H1 (cell line): ENCODE measurements at places on chromosomes 6 and 20.

DNA sequence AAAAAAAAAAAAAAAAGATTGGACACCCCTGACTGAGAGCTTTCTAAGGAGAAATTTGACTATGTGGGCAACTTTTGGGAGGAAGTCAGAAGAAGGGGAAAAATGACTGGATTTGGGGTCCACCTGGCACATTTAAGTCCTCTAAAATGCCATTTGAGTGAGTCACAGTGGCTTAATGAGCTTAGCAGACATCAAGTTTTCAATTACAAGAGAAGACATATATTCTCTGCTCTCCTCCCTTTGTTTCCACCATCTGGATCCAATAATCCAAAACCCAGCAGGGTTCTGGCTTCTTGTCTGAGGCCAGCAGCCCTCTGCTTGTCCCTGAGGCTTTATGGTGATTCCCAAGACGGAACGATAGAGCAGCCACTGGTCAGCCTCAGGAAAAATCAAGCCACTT, 6.9 kb downstream of the PI3 start:
- DNase-seq, result no peak

DNA sequence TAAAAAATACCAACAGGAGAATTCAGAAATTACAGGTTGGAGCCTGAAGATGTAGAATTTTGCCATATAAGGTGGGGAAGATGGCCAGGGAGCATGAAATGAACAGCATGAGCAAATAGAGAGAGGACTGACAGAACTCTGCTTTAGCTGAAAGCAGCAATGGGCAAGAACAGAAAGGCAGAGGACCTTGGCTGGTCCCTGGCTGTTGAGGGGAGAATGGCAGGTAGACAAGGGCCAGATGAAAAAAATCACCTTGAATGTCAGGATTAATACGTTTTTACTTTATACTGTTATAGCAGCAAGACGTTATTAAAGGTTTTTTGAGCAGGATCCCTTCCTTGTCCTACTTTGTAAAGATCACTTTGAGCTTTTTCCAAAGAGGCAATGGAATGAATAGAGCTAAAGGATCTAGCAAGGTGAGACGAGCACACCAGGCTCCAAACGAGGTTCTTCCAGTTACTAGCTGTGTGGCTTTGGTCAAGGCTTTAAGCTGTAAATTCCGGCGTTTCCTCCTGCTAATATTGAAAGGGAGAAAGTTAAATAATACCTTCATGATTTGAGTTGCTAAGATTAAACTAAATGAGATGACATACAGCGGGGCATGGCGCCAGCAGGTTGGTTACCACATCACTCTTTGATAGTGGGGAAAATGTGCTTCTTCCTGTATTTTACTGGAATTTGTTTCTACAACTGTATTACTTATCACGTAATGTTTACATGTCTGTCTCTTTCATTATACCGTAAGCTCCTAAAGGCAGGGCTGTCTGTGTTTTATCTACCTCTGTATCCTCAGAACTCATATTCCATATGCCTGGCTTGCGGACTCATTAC, 776 bp downstream of the PPIL1 start:
- DNase-seq, result no peak

GRCh38 chr20:25277941-25278521, 30.1 kb downstream of the PYGB start:
- DNase-seq, result no peak

DNA sequence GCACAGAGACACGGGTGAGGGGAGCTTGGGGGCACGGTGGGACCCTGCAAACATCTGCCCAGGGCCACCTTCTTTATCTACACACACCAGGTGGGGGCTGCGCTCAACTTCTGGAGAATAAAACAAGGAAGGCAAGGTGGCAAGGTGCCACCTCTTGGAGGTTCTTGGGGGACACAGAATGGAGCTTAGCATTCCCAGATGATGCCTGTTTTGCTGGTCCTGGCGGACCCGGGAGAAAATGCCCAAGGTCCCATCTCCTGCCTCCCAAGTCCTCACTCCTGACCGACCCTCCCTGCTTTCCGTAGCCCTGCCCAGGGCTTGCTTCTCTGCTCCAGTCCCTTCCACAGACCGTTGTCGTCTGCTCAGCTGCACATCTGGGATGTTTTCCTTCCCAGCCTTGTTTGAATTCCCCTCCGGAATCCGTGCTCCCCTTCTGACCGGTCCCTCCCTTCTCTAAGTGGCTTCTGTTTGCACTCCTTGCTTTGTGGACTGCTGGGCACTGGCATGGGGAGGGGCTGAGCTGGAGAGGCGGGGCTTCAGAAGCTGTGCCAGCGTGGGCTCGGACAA, 13.1 kb downstream of the ITPR3 start:
- DNase-seq, result no peak

GRCh38 chr6:5747379-5747778, 259.3 kb downstream of the NRN1 start:
- DNase-seq, result no peak

DNA sequence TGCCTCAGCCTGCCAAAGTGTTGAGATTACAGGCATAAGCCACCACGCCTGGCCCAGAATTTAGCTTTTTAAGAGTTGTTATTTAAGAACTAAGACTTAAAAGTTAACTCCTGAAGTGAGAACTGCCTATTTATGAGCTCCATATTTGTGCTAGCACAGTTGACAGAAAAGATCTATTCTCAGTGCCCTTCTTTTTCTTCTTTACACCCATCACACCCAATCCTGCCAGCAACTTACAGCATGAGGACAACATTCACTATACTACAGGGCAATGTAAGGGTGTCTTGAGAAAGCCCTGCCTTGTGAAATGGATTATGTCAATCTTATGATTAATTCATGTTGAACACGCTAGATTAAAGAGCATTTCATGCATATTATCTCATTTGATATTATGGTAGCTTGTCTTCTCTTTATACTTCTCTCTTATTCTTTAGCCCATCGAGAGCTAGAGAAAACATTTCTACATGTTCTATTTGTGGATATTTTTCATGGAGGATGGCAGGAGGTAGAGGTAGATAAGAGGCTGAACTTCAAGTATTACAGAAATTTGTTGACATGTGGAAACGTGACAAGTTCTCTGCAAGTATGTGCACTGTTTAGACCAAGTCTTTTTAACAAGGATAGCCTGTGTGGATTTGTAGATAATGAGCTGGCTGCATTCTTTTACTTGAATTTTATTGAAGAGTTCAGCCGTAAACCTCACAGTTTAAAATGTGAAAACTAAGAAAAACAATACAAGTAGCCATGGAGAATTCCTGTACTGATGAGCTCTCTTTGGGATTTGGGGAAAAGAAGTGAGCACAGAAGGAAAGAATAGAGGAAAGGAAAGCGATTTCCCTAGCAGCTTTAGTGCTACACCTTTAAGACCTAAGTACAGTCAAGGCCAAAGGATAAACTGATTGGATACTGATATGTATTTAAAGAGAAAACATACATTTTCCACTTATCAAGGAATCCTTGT, 212.2 kb downstream of the ARHGAP18 start:
- no peak for DNase-seq

DNA sequence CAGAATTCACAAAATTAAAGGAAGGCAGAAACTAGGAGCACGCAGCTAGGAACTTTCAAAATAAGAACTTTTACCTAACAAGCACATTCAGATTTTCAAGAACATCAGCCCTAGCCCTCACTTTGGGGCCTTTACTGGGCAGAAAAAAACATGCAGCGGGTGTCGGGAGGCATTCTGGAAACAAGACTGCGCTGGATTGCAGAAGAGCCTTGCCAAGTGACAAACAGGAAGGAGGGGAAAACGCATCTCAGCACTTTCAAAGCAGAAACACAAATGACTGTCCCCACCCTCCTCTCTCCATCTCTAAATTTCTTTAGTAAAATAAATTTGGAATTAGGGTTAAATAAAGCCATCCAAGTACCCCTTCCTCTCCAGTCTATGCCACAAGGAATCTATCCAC, 74.6 kb upstream of the RREB1 start:
- DNase-seq, result no peak

GRCh38 chr6:29661071-29661470, 4.2 kb downstream of the MOG start:
- no peak for DNase-seq

- no peak for DNase-seq
These were observed 21.3 kb downstream of the PDE10A start for GRCh38 chr6:165641672-165642156.

DNA sequence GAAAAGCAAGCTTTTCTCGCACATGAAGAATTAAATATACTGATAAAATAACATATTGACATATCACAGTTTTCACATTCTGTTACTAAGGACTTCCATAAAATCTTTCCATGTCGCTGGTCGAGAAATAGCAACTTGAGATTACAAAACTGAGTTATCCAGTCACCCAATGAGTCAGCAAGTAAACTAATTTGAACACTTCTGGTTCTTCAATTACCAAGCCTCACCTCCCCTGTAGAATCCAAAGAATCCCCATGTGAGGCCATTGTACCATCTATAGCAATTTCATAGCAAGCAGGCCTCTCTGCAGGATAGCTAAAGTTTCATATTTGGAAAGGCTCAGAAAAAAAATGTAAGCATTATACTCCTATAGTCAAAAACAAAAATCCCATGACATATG, 87.3 kb downstream of the PKHD1 start:
- DNase-seq, result no peak

DNA sequence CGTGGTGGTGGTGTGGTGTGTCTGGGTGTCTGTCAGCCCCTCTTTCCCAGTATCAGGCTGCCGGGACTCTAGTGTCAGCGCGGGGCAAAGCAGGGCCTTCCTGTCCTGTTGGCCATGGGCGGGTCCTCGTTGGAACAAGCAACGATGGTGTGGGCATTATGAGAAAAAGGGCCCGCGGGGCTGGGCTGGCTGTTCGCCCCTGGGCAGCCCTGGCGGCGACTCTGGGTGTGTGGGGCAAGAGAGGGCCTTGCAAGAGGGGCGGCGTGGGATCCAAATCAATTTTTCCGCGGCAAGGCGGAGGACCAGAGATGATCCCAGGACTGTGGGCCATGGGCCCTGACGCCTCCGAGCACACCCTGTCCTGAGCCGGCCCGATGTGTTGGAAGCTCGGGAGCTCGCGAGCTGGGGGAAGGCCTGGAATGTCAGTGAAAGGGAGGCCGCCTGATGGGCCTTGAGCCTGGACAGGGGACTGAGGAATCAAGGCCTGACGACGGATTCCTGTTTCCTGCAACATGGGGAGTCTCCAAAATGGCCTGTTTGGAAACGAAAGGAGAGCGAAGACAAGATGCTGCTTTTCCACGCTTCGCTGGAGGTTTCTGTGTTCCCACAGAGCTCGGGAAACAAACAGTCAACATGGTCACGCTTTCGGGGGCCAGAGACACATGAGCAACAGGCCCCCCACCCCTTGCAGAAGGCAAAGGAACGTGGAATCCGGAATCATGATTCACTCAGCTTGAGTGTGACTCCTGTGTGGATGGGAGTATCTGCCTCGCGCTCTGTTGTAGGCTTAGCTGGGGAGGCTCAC, 364.7 kb upstream of the DEFB115 start:
- no peak for DNase-seq

DNA sequence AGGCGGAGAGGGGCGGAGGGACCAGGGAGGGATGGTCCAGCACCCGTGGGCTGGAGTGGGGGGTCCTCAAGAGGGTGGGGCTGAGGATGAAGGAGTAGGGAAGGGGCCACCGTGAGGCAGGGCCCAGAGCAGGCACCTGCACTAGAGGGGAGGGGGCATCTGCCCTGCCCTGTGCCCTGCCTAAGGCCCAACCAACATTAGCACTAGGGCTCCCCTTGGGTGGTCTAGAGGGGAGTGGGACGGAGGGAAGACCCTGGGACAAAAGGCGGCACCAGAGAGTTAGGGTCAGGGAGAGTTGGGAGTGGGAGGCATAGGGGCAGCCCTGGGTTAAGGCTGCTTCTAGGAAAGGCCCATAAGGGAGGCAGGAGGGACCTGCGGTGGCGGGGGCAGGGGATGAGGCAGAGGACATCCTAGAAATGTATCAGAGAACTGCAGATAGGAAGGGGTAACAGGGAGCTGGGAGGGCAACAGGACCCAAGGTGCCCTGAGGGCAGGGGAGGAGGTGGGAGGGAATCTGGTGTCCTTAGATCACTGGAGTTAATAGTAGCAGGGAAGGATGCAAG, 24.5 kb downstream of the HLA-F start:
- no peak for DNase-seq

- DNase-seq, result no peak
These were observed 2.8 kb upstream of the ZSWIM1 start for GRCh38 chr20:45878076-45878761.

DNA sequence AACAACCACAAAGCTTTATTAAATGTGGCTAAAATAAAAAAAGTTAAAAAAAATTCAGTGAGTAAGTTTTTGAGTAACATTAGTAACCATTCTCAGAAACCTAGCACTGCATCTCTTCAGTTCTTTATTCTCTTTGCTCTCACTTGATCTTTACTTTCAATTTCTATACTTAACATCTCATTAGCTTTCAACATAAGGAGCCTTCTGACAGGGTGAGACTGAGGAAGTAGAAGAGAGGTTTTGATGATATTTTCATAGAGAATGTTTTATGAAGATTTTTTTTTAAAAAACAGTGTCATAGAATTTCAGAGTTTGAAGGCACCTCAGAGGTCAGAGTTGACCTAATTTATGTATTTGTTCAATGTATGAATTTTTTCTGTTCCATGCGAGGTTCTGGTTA, 60.8 kb downstream of the FAM83B start:
- no peak for DNase-seq

DNA sequence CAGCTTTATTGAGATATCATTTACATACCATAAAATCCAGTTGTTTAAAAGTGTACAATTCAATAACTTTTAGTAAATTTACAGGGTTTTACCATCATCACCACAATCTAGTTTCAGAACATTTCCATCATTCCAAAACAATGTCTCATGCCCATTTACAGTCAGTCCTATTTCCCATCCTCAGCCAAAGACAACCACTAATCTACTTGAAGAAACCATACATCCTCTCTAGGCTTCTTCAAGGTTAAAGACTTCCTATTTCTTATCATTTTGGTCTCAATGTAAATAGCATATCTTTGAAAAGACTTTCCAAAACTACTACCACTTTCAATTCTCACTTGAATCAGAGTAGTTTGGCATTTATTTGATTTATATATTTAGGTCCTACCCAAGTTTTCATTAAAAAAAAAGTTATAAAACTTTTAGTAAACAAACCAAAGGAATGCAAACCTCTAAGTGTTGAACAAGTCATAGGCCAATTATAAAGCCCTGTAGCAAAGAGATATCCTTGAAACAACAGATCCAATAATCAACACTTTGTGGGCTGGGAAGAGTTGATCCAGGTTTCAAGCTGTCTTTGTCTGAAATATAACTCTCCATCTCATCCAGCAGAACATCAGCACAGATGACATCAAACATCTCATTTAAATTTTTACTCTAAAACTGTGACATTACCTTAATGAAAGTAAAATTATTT, 211.3 kb upstream of the RUNX2 start:
- no peak for DNase-seq

DNA sequence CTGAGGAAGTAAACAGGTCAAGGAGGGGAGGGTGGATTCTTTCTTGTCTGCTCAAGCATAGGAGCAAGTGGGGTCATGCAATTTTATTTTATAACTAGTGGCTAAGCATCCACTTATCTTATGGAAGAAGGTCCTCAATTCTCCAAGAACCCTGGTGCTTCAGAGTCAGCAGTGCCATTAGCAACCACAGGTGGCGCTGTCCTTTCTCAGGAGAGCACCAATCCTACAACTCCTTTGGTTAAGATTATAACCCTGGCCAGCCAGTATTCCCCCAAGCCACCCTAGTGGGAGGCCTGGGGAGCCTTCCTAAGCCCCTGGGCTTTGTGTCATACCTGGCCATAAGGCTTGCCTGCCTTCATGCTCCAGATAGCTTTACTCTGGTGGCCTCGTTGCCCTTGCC, 60.7 kb downstream of the PCSK2 start:
- DNase-seq, result peak; percentile 66

- DNase-seq, result no peak
These were observed 246.7 kb upstream of the AFDN start for GRCh38 chr6:167579806-167580618.

GRCh38 chr6:135267085-135267484, 86.0 kb downstream of the MYB start:
- DNase-seq, result no peak
